ENCODE measurements at places on chromosomes 11 and 22.
A peak's percentile ranks its signal among the peaks of the same experiment; 100 is the strongest.

GRCh38 chr11:23865341-23865975 lies 631.4 kb upstream of the LUZP2 start:
- no peak for DNase-seq

- DNase-seq, result no peak
Observed at GRCh38 chr11:45476126-45476525, 189.3 kb downstream of the CHST1 start.

DNA sequence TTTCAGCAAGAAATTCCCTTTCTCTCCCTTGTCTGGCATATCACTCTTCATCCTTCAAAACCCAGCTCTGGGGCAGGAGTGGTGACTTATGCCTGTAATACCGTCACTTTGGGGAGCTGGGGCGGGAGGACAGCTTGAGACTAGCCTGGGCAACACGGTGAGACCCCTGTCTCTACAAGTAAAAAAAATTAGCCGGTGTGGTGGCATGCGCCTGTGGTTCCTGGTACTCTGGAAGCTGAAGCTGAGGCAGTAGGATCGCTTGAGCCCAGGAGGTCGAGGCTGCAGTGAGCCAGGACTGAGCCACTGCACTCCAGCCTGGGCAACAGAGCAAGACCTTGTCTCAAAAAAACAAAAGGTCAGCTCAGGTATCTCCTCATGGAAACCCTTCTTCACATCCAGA lies 1.4 kb upstream of the RCE1 start:
- no peak for DNase-seq

- no peak for DNase-seq
Observed at GRCh38 chr11:130177782-130178181, 18.2 kb downstream of the ST14 start.

- DNase-seq, result no peak
Observed at GRCh38 chr11:61980783-61981541, 13.5 kb upstream of the FTH1 start.

- no peak for DNase-seq
Observed at GRCh38 chr11:47351156-47352126, 1.1 kb downstream of the MYBPC3 start.

- DNase-seq, result no peak
Observed at GRCh38 chr11:131073167-131073566, 156.9 kb upstream of the SNX19 start.

DNA sequence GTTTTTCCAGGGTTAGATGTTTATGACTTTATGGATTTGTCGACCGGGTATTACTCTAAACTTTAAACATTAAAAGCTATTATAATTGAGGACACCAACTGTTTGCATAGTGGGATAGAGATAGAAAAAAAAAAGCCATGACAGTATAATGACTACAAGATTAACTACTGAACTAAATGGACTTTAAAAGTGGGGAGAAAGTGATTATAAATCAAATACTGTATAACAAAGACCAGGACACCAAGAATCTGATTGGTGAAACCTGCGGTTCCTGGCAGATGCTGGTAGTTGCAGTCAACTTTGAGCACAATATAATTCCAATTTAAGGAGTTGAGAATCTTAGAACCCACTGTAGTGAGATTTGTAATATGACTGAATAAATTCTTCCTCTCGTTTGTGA lies 2.5 kb downstream of the CRKL start:
- no peak for DNase-seq

DNA sequence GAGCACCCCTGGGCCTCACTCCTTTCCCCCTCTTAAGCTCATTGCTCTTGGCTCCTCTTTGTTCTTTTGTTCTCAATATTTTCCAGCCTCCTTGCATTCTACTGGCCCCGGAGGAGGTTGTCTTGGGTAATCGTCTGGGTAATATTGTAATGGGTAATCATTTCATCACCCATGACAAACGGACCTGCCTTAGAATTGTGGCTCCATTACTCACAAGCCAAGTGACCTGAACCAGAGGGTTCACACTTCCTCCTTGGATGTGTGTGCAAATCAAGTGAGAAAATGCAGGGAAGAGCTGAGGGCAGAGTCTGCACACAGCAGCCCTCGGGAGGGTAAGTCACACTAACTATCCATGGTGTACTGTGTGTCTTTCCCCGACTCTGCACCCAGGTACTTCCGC lies 305.0 kb downstream of the BUD13 start:
- DNase-seq, result no peak

GRCh38 chr11:71999798-72000197 lies 1.1 kb downstream of the IL18BP start:
- DNase-seq, result no peak

- no peak for DNase-seq
Observed at GRCh38 chr11:1750840-1751530, 590 bp upstream of the IFITM10 start.

DNA sequence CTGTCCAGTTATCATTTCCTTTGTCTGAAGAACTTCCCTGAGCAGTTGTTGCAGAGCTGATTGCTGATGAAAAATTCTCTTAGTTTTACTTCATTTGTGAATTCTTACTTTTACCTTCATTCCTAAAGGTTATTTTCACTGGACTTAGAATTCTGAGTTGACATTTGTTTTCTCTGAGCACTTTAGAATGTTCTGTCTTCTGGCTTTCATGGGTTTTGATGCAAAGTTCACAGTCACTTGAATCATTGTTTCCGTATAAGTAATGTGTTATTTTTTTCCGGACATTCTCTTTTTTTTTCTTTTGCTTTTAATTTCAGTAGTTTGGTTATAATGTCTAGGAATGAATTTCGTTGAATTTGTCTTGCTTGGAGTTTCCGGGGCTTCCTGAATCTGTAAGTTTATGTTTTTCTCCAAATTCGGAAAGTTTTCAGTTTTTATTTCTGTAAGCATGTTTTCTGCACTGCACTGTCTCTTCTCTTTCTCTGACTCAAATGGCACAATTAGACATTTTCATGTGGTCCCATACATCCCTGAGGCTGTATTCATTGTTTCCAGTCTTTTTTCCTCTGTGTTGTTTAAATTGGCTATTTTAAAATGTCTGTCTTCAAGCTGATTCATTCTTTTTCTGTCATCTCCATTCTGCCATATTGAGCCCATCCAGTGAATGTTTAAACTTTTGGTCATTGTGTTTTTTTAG lies 68.5 kb upstream of the NARS2 start:
- no peak for DNase-seq

DNA sequence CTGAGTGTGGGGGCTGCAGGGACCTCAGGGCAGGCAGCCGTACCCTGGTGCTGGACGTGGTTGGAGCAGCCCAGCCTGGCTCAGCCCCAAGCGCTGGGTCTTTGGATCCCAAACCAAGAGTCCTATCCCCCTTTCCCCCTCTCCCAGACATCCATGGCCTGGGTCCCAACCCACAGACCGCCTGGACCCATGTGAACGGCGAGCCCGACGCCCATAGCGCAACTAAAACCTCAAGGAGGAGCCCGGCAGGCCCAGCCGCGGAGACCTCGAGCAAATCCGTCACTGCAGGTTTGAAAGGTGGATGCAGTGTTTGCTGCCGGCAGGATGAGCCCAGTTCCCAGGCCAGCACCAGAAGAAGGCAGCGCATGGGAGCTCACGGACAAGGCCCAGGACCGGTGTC lies 337.0 kb downstream of the BRD1 start:
- no peak for DNase-seq

DNA sequence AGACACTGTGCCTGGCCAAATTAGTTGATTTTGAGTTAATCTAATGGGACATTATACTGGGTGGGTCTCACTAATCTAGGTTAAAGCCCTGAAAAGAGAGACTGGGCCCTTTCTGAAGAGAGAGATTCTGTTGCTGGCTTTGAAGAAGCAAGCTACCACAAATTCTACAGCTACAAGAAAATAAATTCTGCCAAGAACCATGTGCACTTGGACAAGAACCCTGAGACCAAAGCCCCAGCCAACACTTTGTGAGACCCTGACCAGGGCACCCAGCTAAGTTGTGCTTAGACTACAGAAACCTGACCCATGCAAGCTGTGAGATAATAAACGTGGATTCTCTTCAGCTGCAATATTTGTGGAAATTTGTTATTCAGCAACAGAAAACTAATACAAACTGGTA lies 20.1 kb upstream of the SPON1 start:
- no peak for DNase-seq

DNA sequence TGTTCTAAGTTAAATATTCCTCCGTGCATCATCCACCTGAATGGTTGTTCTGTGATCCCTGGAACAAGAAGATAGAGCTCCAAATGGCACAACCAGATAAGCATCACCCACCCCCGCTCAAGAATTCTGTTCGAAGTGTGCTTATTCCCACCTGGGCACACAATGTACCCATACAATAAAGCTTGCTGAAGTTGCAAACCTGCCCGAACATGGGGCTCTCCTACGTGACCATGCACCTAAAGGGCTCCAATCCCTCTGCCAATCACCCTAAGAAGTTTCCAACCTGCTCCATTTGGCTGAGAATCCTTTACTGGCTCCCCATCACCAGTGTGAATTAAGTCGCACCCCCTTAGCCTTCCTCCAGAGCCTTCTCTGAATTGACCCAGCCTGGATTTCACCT lies 1157.4 kb downstream of the TBC1D22A start:
- no peak for DNase-seq

DNA sequence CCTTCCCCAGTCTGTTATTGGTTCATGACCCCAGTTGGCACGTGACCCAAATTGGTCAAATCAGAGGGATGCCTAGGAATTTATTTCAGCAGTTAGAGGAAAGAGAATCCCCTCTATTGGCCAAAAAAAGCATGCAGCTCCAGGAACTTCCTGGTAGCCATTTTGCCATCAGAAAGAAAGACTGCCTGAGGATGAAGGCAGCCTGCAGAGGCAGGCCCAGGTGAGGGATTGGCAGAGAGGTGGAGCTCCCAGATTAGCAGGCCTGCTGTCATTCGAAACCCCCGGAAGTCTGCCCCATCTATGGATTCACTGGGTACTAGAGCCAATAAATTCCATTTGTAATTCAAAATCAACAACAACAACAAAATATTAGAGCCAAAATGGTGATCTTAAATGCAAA lies 207.6 kb downstream of the CWF19L2 start:
- no peak for DNase-seq

GRCh38 chr11:47571895-47572294 lies 6.5 kb downstream of the PTPMT1 start:
- no peak for DNase-seq

GRCh38 chr11:117632306-117632705 lies 164.7 kb downstream of the DSCAML1 start:
- no peak for DNase-seq

GRCh38 chr11:120324932-120325810 lies at the start of gene TLCD5:
TLCD5 (plus strand) TSS chr11:120325299; CDS start chr11:120327442, 2,143 bp downstream.
- no peak for DNase-seq

GRCh38 chr11:129013737-129014475 lies 71.2 kb upstream of the TP53AIP1 start:
- no peak for DNase-seq

GRCh38 chr22:30205281-30206115 lies 41.1 kb downstream of the LIF start:
- peak; percentile 47 for DNase-seq

DNA sequence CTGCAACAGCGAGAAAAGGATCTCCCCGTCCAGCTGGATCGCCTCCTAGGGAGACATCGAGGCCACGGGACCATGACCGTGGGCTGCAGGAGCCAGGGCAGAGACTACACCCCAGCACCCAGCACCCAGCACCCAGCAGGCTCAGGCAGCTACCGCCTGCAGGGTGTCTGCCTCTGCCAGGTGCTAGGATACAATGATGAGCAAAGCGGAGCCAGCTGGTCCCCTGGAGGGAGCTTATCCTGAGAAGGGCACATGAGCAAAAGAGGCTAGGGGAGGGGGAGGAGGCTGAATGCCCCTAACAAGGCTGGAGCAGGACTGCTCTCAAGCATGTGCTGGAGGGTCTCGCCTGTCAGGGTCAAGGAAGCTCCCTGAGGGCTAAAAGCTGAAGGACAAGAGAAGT lies 4.8 kb upstream of the CASTOR1 start:
- no peak for DNase-seq

GRCh38 chr11:34243600-34244464 lies 114.0 kb downstream of the ABTB2 start:
- no peak for DNase-seq

- no peak for DNase-seq
Observed at GRCh38 chr22:21826204-21826603, 41.2 kb downstream of the MAPK1 start.
